DMS79 (cell line): ENCODE measurements at places on chromosomes 2 and 18.

- no peak for DNase-seq
Observed at GRCh38 chr2:207224791-207225482, 59.2 kb upstream of the KLF7 start.

- DNase-seq = no peak
Observed at GRCh38 chr2:73283545-73284295, 558 bp downstream of the FBXO41 start.

DNA sequence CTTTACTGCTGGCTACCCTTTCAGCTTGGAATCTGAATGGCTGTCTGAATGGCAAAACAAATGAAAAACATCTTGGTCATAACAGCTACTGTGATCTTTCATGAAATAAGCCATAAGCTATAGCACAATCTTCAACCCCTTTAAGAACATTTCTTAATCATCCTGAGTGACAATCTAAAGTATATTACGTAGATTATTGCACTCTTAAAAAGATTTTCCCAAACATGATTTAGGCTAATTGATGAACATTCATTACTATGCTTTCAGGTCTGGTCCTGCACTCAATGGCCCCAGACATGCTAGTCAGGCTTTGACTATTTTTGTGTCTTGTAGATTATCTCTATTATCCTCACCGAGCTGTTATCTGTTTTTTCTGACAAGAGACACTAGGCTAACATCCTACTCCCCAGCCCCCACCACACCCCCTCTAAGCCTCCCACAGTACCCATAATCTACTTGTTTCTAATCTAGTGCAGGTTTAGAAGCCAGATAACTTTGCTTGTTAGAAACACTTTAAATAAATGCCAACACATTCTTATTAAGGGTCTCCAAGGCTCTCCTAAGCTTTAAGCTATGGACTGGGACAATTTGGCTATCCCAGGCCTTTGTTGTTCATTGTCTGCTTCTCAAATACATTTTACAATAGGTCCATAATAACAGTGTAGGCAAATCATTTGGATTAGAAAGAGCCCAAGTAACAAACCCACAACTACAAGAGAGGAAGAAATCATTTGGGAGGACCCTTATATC, 4.2 kb downstream of the SMAD2 start:
- no peak for DNase-seq

DNA sequence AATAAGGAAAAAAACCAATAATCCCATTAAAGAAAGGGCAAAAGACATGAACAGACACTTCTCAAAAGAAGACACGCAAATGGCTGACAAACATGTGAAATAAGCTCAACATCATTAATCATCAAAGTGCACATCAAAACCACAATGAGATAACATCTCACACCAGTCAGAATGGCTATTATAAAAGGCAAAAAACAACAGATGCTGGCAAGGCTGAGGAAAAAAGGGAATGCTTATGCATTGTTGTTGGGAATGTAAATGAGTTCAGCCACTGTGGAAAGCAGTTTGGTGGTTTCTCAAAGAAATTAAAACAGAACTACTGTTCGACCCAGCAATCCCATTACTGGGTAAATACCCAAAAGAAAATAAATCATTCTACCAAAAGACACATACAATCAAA, 285.6 kb downstream of the NR4A2 start:
- DNase-seq = no peak

DNA sequence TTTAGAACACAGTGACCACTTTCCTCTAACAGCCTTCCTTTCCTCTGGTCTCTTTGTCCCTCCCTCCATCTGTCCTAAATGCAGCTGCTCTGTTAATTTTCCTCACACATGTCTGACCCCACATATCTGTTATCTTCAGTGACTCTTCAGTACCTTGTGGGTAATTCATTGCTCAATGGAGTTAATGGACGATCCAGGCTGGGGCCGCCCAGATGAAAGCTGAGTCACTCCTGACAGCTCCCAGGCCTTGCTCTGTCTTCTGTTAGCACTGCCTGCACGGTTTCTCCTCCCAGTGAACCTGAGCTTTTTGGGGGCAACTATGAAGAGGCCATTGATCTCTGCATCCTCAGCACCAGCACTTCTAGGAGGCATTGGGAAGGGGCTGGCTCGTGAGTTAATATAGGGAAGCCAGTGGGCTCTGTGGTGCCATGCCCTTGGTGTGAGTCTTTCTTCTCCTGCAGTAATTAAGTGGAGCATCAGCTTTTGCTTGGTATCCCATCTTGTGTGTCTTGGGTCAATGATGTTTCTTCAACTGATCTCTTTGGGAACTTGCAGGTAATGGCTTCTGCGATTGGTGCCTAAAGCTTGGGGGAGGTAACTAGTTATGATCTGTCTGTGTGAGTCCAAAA, 67.3 kb downstream of the SNORC start:
- DNase-seq = no peak

GRCh38 chr2:241666627-241667400, 19.8 kb downstream of the DTYMK start:
- no peak for DNase-seq
